ENCODE measurements at places on chromosomes 3 and 15.

GRCh38 chr3:43366885-43367284 is 80.5 kb downstream of the SNRK start:
- no peak for DNase-seq

DNA sequence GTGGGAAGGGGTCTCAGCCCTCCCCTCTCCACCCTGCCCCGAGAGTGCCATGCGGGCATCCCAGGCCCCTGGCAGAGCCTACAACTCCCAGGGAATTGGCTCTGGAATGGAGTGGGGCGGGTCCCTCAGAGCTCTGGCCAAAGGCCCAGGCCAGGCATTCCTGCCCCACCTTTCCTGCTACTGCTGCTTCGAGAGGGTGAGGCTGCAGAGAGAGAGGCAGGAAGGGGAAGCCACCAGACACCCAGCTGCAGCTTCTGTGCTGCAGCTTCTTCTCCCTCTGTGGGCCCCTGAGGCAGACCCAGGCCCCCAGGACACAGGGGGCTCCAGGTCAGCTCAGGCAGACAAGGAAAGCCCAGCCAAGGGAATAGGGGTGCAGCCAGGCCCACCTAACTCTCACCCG is 2.7 kb downstream of the ALS2CL start:
- no peak for DNase-seq

DNA sequence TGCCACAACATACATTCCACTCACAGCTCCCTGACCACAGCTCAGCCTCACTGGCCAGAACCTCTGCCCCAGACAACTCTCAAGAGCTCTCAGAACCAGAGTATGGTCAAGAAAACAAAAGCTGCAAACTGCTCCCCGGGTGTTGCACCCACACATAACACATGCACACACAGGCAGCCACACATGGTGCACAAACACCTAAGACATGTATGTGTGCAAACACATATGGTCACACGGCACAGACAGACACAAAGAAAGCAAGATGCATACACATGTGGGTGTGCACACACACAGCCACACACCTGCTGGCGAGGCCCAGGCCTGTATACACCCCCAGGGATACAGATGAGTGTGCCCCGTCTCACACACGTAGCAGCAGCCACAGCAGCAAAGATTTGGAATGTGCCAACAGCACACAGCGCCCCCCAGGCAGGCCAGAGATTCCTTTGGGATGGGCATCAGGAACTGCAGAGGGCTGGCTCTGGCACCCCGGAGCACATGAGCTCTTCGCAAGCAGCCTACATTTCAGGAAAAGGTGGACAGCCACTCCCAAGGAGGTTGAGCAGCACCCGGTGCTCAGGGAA is 6.6 kb downstream of the KLF15 start:
- DNase-seq: no peak

DNA sequence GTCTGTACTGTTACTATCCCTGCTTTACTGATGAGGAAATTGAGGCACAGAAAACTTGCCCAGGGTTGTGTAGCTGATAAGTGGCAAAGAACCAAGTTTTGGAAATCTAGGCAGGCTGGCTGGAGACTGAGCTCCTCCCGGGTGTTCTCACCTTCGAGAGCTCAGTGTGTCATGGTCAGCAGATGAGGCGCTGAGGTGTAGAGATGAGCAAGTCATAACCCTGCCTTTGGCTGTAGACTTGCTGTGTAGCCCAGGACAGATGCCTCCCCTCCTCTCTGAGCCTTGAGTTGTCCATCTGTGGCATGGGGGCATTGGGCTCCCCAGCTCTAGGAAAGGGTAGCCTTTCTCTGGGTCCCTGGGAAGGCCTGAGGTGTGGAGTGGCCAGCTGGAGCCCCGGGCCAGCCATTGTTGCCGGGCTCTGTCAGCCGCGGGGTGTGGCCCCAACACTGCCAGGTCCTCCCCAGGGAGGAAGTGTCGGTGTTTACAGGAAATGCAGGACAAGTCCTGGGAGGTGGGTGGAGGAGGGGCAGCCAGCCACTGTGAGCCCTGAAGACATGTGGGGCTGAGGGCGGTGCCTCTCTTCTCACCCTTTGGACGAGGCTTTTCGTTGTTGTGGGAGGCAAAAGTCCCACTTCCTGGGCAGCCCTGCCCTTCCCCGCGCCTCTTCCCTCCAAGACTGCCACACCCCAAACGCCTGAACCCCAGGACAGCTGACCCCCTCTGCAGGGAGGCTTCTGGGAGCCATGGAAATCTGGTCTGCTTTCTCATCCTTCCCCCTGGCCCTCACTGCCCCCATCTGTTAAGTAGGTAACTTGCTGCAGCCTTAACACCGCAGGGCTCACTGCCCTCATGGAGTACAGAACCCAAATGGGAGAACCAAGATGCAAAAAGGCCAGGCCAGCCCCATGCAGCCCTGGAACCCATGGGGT is 29.1 kb downstream of the FGD5 start:
- no peak for DNase-seq

DNA sequence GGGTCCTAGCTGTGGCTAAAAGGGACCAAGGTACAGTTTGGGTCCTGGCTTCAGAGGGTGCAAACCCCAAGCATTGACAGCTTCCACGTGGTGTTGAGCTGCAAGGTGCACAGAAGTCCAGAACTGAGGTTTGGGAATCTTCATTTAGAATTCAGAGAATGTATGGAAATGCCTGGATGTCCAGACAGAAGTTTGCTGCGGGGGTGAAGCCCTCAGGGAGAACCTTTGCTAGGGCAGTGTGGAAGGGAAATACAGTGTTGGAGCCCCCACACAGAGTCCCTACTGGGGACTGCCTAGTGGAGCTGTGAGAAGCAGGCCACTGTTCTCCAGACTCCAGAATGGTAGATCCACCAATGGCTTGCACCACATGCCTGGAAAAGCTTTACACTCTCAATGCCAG is 17.9 kb downstream of the RNF13 start:
- DNase-seq: no peak

DNA sequence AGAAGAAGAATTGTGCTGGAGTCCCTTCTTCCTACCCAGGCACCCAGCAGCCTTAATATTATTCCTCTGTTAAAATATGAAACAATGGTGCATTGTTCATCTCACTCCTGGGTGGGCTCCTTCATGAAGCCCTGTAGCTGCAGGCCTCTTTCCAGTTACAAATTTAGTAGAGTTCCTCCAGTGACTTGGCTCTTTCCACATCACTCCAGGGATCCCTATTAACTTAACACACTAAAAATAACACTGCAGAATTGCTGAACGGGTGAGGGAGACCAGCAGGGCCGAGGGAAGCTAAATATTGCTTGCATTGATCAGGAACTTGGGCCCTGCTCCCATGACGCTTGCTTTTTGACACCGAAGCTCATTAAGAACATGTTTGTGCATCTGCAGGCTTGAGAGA is 142.3 kb downstream of the PDCD6IP start:
- DNase-seq: no peak

- DNase-seq: no peak
These were observed 166.2 kb downstream of the NEK10 start for GRCh38 chr3:27202959-27203358.

- DNase-seq: no peak
These were observed at the start of gene ITGA11 for GRCh38 chr15:68431792-68432401. ITGA11 (minus strand) TSS chr15:68432163; CDS start chr15:68432066, 97 bp downstream.

DNA sequence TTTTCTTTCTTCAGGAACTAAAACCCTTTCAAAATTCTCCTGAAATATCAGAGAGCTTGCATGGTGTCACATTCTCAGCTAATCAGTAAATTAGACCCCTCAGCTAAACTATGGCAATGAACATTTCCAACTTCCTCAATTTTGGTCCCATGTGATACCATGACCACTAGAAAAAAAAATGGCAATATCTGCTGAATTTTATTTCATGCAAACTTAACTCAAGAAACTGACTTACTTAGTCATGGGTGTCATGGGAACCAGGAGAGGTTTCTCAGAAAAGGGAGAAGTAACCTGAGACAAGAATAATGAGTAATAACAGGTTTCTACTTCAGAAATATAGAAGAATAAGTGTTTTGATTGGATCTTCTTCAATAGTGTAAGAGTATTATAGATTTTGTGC is 784.6 kb upstream of the ALCAM start:
- no peak for DNase-seq

- DNase-seq: no peak
These were observed 22.0 kb upstream of the PIGZ start for GRCh38 chr3:196990601-196991007.

- no peak for DNase-seq
These were observed 12.1 kb downstream of the MRPS22 start for GRCh38 chr3:139355891-139356290.

DNA sequence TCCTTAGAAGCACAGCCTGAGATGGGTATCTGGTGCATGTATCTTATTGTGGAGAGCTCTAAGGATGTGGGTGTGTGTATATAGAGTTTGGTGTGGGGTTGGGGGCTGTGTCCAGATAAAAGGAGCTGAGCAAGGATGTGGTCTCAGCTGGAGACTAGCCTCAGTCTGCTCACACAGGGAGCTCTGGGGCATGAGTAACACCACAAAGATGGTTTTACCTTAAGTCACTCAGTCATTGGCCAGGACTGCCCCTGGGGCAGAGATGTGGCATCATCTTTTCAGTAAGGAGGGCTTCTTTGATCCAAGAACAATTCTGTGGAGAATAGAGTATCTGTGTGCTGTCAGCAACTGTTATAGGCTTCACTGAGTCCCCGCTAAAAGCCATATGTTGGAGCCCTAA is 163.4 kb upstream of the NUDT16 start:
- no peak for DNase-seq

DNA sequence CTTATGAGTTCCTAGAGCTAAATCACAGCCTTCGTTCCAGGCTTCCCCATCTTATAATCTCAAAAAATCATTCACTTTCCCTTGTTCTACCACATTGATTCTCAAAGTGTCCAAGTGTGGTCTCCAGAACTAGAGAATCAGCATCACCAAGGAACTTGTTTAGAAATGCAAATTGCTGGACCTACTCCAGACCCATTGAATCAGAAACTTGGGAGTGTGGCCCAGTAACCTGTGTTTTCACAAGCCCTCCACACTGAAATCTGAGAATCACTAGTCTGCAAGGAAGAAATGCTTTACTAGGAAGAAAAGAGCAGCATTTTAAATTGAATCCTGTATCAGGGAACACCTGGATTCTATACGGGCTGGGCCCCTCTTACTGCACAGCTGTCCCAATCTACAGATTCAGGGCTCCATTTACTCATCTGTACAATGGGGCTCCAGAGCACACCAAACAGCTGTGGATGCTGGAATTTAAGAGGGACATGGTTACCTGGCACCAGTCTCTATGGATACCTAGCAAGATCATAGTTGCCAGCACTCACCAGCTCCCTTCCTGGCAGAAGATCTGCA is 3.9 kb downstream of the MEGF11 start:
- DNase-seq: no peak

DNA sequence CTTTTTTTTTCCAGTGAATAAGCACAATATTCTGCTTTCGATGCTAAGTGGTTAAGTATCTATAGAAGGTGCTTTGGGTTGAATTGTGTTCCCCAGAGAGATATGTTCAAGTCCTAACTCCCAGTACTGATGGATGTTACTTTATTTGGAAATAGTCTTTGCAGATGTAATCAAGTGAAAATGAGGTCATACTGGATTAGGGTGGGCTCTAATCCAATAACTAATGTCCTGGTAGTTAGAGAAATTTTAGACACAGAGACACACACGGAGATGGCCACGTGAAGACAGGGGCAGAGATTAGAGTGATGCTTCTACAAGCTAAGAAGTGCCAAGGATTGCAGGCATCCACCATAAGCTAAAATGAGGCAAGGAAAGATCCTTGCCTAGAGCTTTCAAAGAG is 662.3 kb downstream of the NAALADL2 start:
- DNase-seq: no peak

DNA sequence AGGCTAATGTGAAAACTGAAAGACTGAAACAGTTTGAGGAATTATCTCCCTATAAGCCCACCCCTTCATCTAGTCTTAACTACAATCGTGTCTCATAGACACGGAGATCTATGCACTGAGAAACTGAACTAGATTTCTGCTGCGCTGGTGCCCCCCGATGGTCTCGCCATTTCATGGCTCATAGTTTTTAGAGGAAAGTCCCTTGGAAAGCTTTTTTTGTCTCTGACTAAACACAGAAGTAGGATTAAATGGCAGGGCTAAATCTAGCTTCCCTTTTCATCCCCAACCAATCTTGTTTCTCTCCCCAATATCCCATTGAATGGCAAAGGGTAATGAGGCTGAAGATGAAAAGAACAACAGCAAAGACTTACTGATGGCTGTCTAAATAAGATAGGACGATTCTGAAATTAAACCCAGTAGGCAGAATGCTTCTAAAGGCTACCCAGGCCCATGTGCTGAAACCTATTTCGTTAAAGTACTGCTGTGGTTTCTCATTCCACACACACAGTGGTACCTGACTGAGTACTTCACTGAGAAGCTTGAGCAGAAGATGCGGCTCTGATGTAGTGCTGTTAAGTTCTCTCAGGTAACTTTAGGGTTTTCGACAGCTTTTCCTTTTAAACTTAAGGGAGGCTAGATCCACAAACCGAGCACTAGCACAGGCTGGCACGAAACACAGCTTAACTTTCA is 142.7 kb downstream of the GADL1 start:
- peak; percentile 33 for DNase-seq

GRCh38 chr3:82143661-82144412 is 382.4 kb upstream of the GBE1 start:
- no peak for DNase-seq

DNA sequence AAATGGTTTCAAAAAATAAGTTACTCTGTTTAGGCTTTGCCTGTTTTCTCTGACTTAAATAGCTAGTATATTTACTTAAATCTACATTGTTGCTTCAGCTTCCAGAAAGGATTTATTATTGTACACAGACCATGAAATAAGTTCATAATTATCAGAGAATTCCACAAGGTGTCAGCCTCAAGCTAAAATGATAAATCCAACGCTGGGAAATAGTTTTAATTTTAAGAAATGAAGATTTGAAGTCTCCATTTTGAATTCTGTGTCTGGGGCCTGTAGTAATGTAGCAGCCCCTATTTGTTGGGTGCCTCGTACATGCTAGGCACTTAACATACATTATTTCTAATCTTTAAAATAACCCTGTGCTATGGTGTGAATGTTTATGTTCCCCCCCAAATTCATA is 92.6 kb upstream of the KCNMB2 start:
- DNase-seq: no peak

DNA sequence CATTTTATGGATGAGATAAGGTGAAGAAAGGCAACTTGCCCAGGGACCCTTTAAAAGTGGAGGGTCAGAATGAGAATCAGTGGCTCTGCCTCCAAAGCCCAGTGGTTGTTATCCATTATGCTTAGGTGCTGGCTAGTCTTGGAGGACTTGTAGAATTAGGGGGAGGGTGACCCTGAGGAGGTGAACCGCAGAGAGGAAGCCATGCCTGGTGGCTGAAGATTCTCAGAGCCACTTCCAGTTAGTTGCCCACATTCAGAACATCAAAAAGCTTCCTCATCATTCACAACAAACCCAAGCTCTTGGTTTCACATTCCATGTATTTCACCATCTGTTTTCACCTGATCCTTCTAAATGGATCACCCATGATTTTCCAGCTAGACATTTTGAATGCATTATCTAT is 11.2 kb downstream of the EBLN2 start:
- DNase-seq: no peak

DNA sequence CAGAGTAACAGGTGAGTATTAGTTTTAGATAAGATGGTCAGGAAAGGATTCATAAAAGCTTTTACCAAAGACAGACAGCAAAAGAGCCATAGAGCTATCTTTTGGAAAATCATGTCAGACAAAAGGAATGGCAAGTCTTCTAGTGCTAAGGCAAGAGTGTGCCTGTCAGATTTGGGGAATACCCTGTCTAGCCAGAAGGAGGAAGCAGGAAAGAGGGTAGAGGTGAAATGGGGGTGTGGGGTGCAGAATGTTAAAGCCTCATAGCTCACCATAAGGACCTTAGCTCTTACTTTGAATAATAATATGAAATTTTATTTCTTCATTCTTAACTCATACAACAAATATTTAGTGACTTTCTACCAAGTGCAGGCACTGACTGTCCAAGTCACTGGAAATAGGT is 512.1 kb upstream of the ROBO2 start:
- DNase-seq: no peak

All from naive B cell (primary cell).